ENCODE measurements at places on chromosomes 5 and 9. TPM values are rescaled to one million over a fixed set of nuclear protein-coding genes. Genes with fewer than 3 reads are reported as not detected.

DNA sequence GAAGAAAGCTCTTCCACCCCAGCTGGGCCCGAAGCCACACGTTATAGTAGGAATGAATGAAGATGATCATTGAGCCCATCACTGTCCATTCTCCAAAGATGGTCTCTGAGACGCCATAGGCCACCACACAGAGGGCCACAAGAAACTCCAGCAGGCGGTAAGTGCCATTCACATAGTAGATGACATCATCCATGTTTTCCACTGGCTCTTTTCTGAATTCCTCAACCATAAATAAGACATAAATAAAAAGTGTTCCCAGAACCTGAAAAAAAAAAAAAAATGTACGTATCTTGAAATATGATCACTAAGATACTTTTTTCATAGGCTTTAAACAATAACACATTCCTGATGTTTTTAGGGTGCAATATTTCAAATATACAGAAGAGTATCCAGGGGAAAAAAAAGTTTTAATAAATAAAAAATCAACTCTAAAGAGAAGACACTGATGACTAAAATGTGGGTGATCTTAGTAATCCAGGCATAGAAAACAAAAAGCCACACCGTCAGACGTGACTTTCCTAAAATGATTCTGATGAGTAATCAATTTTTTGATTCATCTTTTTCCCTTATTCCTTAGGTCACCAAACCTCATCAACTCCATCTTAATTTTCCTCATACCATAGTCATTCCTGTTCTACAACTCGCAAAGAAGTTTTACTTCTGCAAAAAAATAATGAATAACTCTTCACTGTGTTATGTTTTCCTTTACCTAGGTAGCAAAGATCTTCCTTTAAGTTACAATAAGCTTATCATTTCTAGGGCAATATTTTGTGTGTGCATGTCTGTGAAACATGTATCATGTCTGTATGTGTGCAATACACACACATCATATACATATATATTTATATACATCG is 47.8 kb downstream of the RNF145 start:
- peaks cover 44% of the 10 kb centered on the region for H3K36me3 ChIP-seq
- DNase-seq, result peak; percentile 25
- peaks cover 82% of the 10 kb centered on the region for H3K4me1 ChIP-seq
- H3K27ac ChIP-seq, result peak overlapping the region; percentile 75
- peak overlapping the region; percentile 27 for H3K4me3 ChIP-seq

DNA sequence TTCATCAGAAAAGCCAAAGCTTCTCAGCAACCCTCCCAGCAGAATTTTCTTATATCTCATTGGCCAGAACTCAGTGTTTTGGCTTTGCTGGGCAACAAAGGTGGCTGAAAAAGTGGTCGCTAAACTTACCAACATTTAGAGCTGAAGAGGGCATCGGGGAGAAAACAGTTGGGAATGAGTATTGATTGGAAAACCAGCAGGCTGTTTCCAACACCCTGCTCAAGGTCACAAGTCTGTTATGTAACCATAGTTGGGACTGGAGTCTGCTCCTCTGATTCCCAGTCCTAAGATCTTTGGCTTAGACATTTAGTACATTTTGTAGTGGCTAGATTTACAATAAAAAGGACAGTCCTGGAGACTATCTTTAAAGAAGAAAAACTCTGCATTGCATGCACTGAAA is 17.1 kb downstream of the IL12B start:
- H3K27ac ChIP-seq, result no peak overlapping the region
- peaks cover 26% of the 10 kb centered on the region for H3K27me3 ChIP-seq

- no peak for DNase-seq
- peak overlapping the region; percentile 65 for H3K27ac ChIP-seq
- peaks cover 17% of the 10 kb centered on the region for H3K4me1 ChIP-seq
These were observed 140.8 kb downstream of the TSSK1B start for GRCh38 chr5:113293975-113294310.

Gene WNK2
- total RNA-seq, result not detected

GRCh38 chr9:114274217-114274616 is 48.7 kb upstream of the ORM1 start:
- no peak for DNase-seq
- H3K4me1 ChIP-seq, result peaks cover 49% of the 10 kb centered on the region
- peaks cover 33% of the 10 kb centered on the region for H3K36me3 ChIP-seq
- H3K4me3 ChIP-seq, result no peak overlapping the region
- peaks cover 7% of the 10 kb centered on the region for H3K27me3 ChIP-seq
